ENCODE measurements at places on chromosomes 5 and 9.

DNA sequence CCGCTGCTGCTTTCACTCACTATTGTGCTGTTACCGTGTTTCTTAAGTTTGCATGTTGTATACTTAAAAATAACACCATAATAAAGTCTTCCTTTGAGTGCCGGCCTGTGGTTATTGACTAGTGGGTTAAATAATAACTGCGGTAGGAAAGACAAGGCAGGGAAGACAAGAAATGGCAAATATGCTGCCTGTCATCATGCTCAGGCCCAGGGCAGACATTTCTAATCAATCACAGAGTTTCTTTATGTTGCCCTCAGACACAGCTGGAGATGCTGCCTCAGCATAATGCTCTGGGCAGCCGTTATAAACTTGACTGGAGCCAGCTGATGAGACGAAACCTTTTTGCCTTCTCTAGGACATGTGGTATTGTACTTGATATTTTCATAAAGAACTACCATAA is 215.0 kb downstream of the GAPVD1 start:
- DNase-seq, result no peak

DNA sequence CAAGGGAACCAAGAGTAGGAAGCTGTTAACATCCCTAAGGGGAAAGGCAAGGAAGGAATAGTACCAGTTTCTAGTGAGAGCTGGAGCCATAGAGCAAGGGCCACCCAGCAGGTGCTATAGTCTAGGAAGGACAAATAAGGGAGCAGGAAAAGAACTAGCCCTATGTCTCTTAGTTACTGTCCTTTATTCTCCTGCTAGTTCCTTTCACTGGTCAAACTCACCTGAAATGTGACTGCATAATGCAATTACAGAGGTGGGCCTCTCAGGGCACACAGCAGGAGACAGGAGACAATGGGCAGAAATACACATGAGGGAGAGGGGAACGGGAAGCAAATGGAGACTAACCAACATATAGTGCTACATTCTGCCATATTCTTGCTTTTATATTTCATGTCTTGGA is 26.7 kb upstream of the FRMPD1 start:
- no peak for DNase-seq

DNA sequence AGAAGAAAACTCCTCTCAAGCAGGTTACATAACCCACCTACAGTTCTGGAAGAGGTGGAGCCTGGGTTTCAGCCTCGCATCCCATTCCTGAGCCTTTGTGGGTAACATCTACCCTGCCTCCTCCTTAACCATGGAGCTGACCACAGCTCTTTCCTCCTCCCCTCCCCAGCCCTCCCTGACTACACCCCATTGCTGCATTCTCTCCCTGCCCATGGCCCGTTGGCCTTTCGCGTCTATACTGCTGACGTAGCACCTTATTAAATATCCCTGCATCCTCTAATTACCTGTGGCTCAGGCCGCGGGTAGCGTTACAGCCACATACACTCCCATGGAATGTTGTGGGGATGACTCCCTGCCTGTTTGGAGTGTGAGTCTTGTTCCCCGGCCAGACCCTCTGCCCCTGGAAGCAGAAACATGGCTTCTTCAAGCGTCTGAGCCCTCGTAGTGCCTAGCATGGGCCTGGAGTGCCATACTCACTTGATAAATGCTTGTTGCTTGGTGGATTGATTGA is 72.8 kb downstream of the WWC1 start:
- DNase-seq, result peak; percentile 93

DNA sequence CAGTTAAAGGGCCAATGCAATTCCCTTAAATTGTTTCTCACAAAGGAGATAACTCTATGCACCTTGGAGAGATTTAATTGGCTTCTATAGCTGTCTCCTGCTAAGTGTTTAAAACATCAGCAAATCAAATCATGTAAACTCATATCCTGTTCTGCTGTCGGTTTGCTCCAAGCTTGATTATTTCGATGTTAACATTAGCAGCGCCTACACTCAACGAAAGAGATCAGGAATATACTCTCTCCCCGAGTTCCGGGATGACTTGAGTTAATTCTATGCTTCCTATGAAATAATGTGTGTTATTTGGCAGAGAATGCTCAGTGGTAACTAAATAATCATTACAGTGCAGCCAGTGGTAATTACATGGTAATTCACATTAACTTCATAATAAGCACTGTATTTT is 338.6 kb downstream of the EBF1 start:
- DNase-seq, result no peak

DNA sequence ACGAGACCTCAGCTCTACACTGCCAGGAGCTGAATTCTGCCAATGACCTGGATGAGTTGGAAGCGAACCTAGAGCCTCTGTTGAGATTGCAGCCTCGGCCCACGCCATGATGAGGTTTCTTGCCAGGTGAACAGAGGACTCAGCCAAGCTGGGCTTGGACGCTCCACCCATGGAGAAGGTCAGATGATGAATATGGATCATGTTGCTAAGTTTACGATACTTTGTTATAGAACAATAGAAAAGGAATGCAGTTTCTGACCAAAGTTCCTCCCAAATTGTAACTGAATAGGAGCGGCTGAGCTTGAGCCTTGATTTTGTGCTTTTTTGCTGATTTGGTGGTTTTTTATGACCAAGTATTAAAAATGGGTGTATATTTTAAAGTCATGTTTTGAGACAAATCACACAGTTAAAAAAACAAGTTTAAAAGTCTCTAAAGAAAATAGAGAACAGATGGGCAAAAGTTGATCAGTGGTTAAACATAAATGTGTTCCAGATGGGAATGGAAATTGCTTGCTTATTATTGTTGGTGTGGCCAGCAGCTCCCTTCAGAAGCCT is 32.9 kb downstream of the ROPN1L start:
- DNase-seq, result no peak

DNA sequence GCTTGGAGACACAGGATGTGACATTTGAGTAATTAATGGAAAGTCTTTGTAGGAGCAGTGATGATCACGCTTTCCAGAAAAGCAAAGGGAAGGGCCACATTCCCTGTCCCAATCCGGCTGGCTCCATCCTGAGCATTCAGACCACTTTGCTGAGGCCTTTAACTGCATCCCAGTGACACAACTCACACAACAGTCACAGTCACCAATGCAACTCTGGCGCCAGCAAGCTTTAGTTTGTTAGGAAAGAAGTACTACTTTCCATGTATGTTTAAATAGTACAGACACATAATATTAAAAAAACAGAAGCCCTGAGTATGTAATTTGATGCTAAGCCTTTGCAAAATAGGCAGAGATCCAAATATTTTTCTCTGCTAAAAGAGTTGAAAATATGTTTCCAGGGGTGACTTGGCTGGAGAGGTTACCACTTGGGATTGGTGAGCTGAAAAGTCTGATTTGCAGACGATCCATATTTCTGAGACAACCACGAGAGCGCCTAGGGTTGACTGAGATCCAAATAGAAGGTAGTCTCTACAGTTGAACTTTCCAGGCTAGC is 31.7 kb upstream of the GAS1 start:
- no peak for DNase-seq

DNA sequence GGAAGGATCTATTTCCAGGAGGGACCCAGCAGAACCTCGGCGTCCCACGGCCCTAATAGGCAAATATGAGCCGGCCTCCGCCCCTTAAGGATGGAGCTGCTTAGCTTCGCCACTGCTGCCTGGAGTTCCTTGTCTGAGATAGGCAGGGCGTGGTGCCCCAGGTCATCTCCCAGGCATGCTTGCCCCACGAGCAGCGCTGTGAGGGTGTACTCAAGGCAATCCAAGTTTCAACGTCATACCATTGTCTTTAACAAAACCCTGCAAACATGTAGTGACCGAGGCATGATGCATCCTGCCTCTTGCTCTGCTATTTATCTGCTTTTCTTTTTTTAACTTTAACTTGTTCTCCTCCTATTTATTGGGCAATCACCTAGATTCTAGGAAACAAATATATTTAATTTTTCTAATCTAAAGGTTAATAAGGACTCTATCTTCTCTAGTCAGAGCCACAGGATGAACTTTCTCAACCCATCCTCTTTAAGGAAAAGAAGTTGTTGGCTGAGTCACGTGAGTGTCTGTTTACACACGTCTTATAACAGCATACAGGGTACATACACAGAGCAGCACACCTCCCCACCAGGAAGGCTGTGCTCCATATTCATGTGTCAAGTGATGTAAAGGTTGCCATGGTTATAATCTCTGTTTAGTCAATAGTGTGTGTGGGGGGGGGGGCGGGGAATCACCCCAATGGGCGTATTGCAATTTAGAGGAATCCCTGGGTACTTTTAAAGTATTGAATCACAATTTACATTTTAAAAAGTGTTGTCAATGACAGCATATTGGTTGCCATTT is 27.3 kb upstream of the ZSWIM6 start:
- no peak for DNase-seq

DNA sequence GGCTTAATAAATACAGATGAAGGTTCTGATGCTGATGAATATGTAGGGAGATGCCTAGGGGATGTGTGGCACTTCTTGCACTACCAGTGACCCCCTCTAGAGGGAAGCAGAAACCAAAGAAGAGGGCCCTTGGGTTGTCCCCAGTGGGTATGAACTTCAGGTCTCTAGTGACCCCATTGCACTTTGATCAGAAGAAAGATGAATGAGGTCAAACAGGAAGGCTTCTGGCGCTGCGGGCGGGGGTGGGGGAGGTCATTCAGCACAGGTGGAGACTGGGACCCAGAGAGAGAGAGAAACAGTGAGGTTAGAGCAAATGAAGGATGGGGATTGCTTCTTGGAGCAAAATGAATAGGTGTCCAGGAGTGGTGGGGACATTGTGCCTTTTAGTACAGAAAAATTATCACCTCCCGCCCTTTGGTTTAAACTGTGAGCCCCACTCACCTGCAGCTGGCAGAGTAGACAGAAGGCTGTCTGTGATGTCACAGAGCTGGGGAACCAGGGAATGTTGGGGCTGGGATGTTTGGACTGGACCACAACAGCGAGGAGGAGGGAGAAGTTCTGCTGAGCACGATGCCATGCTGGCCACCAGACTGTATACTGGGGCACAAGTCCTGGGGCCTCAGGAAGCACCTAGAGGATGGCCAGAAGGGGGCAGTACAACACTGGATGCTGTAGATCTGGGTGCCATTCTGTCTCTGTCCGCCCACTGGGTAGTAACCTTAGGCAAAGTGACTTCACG is at the start of gene TEX48:
TEX48 (minus strand) TSS at position 599 of the 739 bp plus-strand sequence. CDS start 10,469 bp downstream, outside the sequence.
- DNase-seq, result peak; percentile 85

DNA sequence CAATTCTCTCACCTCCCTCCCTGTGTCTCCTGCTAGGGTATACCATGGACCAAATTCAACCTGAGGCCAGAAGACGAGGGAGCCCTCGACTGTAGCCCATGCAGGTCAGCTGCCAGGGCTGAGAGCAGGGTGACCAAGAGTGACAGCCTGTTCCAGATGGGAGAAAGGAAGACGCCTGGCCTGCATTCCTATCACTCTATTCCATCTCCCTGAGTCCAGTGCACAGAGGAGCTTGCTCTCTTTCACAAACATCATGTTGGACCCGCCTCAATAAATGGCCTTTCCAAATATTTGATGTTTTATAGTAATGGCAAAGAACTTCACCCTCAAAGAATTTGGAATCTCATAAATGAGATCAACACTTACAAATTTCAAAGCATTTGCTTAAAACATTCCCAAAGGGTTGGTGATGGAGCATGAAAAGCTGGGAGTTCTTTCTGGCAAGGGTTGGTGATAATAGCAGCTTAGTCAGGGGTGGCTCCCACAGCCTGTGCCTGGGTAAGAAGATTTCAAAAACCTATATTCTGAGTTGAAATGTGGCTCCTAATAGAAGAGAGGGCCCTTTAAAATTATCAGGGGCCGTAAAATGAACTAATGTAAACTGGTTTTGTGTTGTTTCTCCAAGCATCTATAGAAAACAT is 393.1 kb downstream of the EFNA5 start:
- no peak for DNase-seq

- peak; percentile 63 for DNase-seq
These were observed 3.3 kb upstream of the TMEM141 start for GRCh38 chr9:136787690-136788400.

- no peak for DNase-seq
These were observed 208.5 kb downstream of the TMEM161B start for GRCh38 chr5:88060194-88060593.

DNA sequence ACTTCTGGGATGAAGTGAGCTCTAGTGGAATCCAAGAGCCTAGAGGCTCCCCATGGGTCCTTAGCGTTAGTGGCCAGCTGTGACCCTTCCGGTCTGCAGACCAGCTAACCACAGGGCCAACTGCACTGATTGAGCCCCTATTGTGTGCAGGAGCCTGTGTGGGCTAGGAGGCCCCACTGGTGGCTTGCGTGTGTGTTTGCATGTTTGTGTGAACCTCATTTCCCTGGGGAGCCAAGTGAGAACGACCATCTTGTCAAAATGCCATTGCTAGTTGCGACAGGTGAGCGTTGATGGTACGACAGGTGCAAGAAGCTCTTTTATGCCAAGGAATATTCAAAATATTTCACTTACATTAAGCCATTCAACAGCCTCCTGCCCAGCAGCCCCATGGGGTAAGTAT is 44.1 kb upstream of the ANKRD33B start:
- no peak for DNase-seq

- DNase-seq, result peak; percentile 24
These were observed 599.8 kb downstream of the PDE4D start for GRCh38 chr5:59293700-59294099.

DNA sequence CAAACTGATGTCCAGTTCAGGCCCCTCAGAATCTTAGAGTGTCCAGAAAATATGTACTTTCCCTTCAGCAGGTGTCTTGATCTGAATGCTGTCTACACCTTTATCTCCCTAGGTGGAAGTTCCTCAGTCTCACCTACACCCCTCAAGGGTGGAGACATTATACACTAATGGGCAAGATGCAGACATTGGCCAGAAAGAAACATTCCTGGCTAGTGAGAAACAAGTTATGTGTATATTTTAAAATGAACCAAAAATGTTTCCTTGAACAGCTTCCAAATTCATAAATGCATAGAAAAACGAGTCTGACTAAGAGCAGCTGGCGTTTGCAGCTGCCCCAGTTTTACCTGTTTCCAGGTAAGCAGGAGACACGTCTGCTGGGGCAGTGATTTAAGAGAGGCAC is 140.5 kb upstream of the IRX4 start:
- no peak for DNase-seq

- DNase-seq, result no peak
These were observed 113.6 kb upstream of the FER start for GRCh38 chr5:108634010-108634616.

- no peak for DNase-seq
These were observed 51.1 kb upstream of the MVB12B start for GRCh38 chr9:126275386-126276001.

- DNase-seq, result no peak
These were observed 310.8 kb downstream of the ARHGAP26 start for GRCh38 chr5:143080982-143081381.

GRCh38 chr9:14500705-14501104 is 186.8 kb upstream of the NFIB start:
- DNase-seq, result no peak

All from SW480 (cell line).